HFF-Myc (cell line): ENCODE measurements at places on chromosomes 11 and 22.

- no peak for DNase-seq
Measured at GRCh38 chr11:129023968-129024676, 81.5 kb upstream of the TP53AIP1 start.

GRCh38 chr22:45332001-45332400 lies 22.3 kb downstream of the FAM118A start:
- DNase-seq, result no peak

GRCh38 chr11:104688731-104689130 lies 209.5 kb downstream of the CASP12 start:
- no peak for DNase-seq

GRCh38 chr11:93199616-93200015 lies 1.8 kb upstream of the SLC36A4 start:
- DNase-seq, result no peak

DNA sequence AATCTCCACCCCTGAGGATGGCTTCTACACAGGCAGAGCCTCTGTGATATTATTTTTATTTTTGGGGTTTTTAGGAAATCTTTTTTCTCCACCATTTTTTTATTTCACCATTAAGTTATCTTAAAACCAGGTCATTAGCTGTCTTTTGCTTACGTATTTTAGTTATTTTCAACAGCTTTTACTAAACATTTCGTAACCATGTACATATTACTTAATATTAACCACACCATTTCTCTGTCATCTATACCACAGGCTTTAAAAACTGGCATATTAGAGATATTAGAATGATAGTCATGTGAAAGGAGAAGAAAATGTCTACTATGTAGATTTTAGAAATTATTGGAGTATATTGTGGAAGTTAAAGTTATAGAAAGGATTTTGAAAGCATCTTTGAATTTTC lies 37.4 kb downstream of the YAP1 start:
- DNase-seq, result no peak

- DNase-seq, result no peak
Measured at GRCh38 chr11:65309006-65309405, 5.7 kb upstream of the CDC42EP2 start.

GRCh38 chr11:61890529-61891330 lies 615 bp downstream of the FADS3 start:
- no peak for DNase-seq

DNA sequence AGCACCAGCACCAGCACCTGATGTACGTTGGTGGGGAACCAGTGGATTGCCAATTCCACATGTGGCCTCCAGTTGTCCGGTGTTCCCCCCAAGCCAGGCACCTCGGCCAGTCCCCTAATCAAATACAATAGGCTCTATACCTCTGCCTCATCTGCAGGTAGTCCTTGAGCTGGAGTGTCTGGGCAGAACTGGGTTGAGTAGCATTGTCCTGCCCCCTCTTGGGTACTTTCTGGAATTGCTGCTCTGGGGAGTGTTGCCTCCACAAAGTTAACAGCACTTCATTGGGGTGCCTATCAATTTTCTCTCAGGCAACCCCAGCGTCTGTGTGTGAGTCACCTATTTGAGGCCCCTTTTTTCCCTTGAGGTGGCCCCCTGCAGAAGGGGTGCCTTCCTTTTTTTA lies 413.0 kb upstream of the LARGE1 start:
- DNase-seq, result no peak

GRCh38 chr11:110327508-110327907 lies 31.1 kb upstream of the RDX start:
- DNase-seq, result no peak

GRCh38 chr11:62432695-62433094 lies 13.9 kb downstream of the SCGB1A1 start:
- no peak for DNase-seq

DNA sequence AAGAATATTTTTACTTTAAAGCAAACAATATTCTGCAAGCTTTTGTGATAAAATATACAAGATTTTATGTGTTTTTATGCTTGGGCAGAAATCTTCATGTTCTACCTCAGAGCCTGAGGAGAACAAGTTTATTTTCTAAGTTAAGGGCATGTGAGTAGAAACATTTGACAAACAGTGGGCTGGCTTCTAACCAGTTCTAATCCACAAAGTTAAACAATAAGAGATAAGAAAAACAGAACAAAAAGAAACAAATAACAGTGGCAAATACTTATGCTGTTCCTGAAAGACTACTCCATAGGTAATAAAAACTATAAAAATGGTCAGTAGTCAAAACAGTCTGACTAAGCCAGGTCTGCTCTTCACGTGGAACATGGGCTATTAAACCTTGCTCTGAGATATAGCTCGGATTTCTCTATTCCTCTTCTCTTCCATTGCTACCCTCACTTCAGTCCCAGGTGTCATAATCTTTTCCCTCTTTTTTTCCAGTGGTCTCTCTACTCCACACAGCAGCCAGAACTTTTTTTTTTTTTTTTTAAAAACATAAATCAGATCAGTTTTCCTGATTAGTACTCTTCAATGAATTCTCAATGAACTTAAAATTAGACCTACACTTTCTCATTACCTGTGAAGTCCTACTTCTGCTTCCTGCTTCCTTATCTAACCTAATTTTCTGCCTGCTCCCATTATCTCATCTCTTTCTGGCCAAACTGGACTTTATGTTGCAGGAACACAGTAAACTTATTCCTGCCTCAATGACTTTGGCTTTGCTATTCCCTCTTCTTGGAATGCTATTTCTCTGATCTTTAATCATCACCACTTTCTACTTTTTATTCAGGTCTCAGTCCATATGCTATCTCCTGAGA lies 671.1 kb upstream of the CCDC90B start:
- DNase-seq, result no peak

DNA sequence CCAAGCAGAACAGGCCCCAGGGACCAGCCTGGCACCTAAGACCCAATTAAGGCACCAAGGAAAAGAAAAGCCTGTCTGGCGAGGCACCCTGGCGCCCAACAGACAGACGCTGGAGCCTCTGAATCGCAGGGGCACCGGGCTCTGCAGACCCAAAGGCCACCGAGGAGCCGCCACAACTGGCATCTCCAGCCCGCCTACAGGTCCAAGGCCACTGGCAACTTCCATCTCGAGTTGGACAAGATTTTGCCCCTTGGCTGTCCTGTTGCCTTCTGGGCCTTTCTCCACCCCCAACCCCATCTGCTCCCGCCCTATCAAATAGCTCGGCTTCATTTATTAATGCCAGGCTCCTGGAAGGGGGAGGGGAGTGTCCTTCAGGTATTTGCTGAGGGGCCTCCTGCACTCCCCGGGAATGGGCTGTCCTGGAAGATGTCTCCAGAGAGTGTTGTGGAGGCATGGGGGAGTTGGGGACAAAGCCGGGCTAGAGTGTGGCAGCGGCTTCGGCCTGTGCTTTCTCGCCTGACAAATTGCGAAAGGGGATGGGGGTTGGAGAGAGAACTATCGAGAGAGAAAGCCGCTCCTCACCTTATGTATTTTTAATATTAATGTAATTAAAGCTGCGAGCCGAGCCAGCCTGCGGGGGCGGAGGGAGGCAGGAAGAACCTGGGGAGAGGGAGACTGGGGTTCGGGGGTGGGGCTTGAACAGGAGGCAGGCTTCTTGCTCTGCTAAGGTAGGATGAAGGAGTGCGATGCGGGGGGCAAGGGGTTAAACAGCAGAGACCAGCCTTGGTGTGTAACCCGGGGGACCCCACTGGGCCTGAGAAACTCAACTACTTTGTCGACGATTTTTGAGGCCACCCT lies 2.0 kb downstream of the DSCAML1 start:
- no peak for DNase-seq

- DNase-seq, result no peak
Measured at GRCh38 chr11:123180574-123180973, 14.5 kb downstream of the CLMP start.

GRCh38 chr11:8934742-8935488 lies 2.2 kb upstream of the C11orf16 start:
- DNase-seq, result no peak

DNA sequence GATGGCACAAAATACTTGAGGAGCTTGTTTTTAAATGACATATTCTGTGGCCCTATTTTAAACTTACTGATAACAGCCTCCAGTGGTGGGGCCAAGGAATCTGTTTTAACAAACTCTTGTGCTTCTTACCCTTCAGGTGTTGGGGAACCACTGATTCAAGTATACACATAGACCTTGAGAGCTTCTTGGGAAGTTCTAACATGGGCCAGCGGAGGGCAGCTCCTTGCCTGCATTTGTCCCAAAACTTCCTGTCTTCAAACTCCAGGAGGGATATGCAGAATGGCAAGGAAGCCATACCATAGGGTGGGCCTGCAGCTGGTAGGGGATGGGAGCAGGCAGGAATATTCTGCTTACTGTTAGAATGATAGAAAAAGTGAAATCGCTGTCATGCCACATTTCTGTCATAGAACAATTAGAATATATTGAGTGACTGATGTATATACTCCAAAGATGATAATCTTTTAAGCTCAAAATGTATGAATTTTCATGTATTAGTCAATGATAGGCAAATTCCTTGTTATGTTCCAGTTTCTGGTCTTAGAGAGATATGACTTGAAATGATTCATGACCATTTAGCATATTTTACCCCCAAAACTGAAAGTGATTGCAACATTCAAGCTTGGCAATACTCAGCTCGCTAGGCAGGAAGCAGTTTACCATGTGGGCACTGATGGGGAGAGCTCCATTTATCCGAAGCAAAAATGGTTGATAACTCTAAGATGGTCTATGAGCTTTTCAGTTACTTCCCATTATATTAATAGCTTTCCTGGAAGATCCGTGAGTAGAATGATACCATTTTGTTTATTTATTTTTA lies 9.2 kb downstream of the EXT2 start:
- no peak for DNase-seq

DNA sequence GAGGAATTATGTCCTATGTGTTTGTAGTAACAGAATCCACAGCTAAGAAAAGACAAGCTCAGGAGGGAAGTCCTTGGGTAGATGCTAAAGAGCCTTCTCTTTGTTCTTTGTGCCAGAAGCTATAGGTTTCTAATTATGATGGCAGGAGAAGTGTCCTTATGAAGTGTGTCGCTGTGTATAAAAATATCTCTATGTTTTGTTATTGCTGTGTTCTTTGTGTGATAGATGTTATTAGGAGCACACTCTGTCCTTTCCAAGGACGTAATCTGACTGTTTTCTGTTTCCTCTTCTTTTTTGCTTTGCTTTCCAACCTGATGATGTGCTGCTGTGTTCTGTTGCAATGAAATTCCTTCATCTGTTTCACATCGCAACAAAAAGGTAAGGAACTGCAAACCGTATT lies 171.9 kb downstream of the NCAM1 start:
- DNase-seq, result no peak

DNA sequence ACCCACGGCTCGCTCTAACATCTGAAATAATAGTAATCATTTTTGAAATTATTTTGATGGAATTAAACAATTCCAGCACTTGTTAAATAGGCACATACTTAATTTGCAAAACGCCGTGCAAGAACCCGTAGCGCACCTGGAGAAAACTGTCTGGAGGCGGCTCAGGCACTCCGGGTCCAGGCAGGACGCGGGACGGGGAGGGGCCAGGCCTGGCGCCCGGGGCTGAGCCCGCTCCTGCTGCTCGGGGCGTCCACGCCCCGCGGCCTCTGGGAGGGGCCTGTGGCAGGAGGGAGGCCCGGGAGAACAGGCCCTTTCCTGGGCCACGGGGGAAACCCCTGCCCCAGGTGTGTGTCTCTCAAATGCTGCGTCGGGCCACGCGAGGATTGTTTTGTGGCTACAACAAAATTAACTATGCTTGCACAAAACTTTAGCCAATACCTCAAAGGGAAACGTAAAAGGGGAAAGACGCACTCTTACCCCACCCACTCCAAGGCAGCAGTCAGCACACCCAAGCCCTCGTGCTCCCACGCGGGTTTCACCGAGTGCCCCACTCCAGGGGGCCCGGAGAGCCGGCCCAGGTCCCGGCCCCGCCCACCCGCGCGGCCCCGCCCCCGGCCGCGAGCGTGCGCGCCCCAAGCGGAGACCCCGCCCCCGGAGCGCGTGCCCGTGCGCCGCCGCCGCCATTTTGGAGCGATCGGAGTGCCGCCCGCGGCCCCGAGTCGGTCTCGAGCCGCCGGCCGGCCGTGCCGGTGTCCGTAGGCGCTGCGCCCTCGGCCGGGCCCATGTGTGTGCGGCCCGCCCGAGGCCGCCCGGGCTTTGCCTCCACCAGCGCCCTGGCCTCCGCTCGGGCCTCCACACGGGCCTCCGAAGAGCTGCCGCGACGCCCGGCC lies at the start of gene PPP6R2:
Gene PPP6R2 (plus strand): TSS at position 677 of the 890 bp plus-strand sequence. CDS start 50,582 bp downstream, outside the sequence.
- DNase-seq, result no peak

- no peak for DNase-seq
Measured at GRCh38 chr11:60500276-60500910, 7.8 kb downstream of the MS4A12 start.

- DNase-seq, result no peak
Measured at GRCh38 chr11:71418643-71419042, 29.6 kb downstream of the DHCR7 start.

DNA sequence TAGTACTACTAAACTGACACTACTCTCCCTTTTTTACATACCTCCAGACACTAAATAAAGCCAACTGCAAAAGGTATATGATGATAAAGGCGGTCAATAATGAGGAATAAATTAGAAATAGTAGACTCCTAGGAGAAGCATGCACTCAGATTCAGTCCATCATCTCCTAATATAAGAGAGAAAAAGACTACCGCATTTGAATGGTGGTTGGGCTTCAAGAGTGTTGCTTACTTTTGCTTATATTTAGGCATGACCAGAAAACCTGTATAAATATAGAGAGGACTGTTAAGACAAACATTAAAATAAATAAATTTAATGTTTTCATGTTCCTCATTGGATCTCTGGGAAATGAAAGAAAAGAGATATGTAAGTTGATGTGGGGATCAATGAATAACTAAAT lies 1137.0 kb downstream of the FAM181B start:
- no peak for DNase-seq

DNA sequence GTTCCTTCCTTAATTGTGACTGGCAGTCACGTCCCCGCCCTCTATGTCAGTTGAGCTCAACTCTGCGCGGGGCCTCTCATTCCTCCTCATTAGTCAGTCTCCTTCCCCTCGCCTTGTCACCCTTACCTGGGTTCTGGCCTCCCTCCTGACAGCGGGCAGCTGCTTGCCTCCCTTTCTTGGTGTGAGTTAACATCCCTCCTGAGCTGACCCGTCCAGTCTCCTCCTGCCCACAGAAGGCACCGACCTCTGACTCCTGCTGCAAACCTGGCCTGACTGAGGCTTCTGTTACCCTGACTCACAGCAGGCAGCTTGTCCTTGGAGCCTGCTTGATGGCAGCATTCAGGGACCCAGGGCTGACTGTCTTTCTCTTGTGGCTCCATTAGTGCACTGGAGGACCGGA lies 45.2 kb downstream of the GRIK4 start:
- DNase-seq, result no peak

- DNase-seq, result no peak
Measured at GRCh38 chr11:102722821-102723220, 1.9 kb downstream of the MMP8 start.
